ENCODE measurements at places on chromosomes 1 and 21. TPM values are rescaled to one million over a fixed set of nuclear protein-coding genes. Genes with fewer than 3 reads are reported as not detected.

TCHH gene
- total RNA-seq: 0.54 TPM

ACTL8 gene
- total RNA-seq: 88.9 TPM

C8A gene
- total RNA-seq: not detected

C1QB gene
- not detected for total RNA-seq

TMEM82 gene
- total RNA-seq: 2.7 TPM

NTNG1 gene
- not detected for total RNA-seq

FAM151A gene
- 21.4 TPM for total RNA-seq
